ENCODE measurements at places on chromosomes 13 and 19. TPM values are rescaled to one million over a fixed set of nuclear protein-coding genes. Genes with fewer than 3 reads are reported as not detected.
A peak's percentile ranks its signal among the peaks of the same experiment; 100 is the strongest.

GRCh38 chr13:37797631-37798030 is 71.9 kb downstream of the TRPC4 start:
- no peak overlapping the region for H3K4me3 ChIP-seq
- DNase-seq, result no peak
- no peaks in the 10 kb centered on the region for H3K4me1 ChIP-seq
- no peaks in the 10 kb centered on the region for H3K27me3 ChIP-seq
- H3K36me3 ChIP-seq, result no peaks in the 10 kb centered on the region
- no peak overlapping the region for H3K27ac ChIP-seq

DNA sequence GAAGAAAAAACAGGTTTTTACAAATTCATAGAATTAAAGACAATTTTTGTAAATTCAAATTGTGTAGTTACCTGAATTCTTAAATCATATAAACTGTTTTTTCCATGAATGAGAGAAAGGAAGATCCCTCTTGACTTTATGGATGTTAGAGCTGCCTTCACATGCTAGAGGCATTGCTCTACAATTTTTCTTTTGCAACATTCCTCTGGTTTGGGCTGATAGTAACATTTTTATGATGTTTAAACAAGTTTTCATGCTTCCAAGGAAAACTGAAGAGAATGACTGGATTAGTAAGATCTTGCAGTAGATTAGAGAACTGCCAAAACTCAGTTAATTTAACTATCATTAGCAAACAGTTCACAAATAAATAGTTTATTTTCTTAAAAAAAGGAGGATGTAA is 250.6 kb downstream of the GPC6 start:
- no peak overlapping the region for H3K4me3 ChIP-seq
- H3K36me3 ChIP-seq, result no peaks in the 10 kb centered on the region
- H3K27ac ChIP-seq, result no peak overlapping the region
- H3K27me3 ChIP-seq, result no peaks in the 10 kb centered on the region
- DNase-seq, result no peak
- H3K4me1 ChIP-seq, result no peaks in the 10 kb centered on the region

- no peak for DNase-seq
- H3K4me1 ChIP-seq, result peaks cover 14% of the 10 kb centered on the region
- no peak overlapping the region for H3K4me3 ChIP-seq
- H3K36me3 ChIP-seq, result no peaks in the 10 kb centered on the region
- no peaks in the 10 kb centered on the region for H3K27me3 ChIP-seq
Observed at GRCh38 chr13:52452470-52452869, 2.0 kb upstream of the VPS36 start.

- no peaks in the 10 kb centered on the region for H3K4me1 ChIP-seq
- no peak overlapping the region for H3K4me3 ChIP-seq
- no peaks in the 10 kb centered on the region for H3K27me3 ChIP-seq
- no peaks in the 10 kb centered on the region for H3K36me3 ChIP-seq
Observed at GRCh38 chr19:12745166-12745897, 6.3 kb upstream of the BEST2 start.

DNA sequence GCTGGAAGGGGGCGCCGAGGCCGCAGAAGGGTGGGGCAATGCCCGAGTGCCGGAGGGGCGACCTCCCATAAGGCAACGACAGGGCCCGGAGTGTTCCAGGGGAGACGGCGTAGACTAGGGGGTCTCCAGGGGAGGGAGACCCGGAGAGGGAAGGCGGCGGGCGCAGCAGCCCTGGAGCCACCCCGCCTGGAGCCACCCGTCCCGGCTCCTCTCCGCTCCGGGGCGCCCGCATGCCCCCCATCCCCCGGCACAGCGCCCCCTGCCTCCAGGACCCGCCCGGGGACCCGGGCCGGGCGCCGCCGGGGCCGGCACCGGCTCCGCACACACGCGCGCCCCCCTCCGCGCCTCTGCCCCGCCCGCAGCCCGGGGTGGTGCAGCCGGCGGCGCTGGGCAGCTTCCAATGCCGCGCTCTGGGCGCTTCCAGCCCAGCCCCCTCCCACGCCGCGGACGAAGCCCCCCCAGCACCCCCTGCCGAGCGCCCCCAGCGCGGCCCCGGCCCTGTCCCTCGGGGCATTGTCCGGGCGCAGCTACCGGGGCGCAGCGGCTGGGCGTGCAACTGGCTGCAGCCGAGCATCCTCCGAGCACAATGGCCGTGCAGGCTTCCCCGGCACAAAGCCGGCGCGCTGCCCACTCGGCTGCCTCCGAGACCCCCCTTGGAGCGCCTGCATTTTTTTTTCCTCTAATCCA is 519 bp downstream of the PTPRS start:
- no peaks in the 10 kb centered on the region for H3K36me3 ChIP-seq
- peaks cover 15% of the 10 kb centered on the region for H3K4me1 ChIP-seq
- no peak for DNase-seq
- peak overlapping the region; percentile 55 for H3K4me3 ChIP-seq
- H3K27ac ChIP-seq, result no peak overlapping the region

GRCh38 chr19:51387924-51388389 is at the start of gene LIM2:
Gene LIM2, minus strand, starts transcription at chr19:51387974. Its CDS starts 531 bp downstream, at chr19:51387443.
- DNase-seq, result no peak
- no peaks in the 10 kb centered on the region for H3K36me3 ChIP-seq
- no peaks in the 10 kb centered on the region for H3K27me3 ChIP-seq
- H3K4me3 ChIP-seq, result no peak within 1 kb of the TSS
- no peak within 1 kb of the TSS for H3K27ac ChIP-seq

DNA sequence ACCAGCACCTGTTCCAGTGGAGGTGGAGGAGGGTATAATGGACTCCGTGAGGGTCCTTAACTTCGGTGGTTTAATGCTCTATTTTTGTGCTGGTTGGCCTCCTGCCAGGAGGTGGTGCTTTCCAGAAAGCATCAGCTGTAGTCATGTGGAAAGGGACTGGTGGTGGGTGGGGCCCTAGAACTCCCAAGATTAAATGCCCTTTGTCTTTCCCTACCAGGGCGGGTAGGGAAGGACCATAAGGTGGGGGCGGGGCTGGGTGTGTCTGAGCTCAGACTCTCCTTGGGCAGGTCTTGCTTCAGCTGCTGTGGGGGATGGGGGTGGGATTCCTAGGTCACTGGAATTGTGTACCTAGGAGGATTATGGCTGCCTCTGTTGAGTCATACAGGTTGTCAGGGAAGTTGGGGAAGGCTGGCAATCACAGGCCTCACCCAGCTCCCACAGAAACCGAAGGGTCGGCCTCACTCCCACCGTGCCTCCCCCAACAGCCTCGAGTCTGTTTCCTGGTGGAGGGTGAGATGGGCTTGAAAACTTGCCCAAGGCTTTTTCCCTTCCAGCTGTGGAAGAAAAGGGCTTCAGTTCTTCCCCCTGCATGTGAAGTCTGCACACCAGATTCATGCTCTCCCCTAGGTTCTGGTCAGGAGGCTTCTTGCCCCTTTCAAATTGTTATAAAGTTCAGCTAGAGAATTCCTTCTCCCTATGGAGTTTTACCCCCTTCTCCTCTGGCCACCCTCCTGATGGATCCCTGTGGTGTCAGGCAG is 60.3 kb upstream of the CLDN10 start:
- H3K36me3 ChIP-seq, result no peaks in the 10 kb centered on the region
- H3K4me1 ChIP-seq, result no peaks in the 10 kb centered on the region
- no peak overlapping the region for H3K4me3 ChIP-seq
- DNase-seq, result no peak
- H3K27ac ChIP-seq, result no peak overlapping the region

GRCh38 chr19:45973553-45974338 is at the start of gene NOVA2:
Gene NOVA2, minus strand, starts transcription at chr19:45973865. Its CDS starts 514 bp downstream, at chr19:45973351.
- no peak within 1 kb of the TSS for H3K27ac ChIP-seq
- no peaks in the 10 kb centered on the region for H3K36me3 ChIP-seq
- H3K4me3 ChIP-seq, result no peak within 1 kb of the TSS
- H3K4me1 ChIP-seq, result no peaks in the 10 kb centered on the region
- DNase-seq, result peak; percentile 19
- H3K27me3 ChIP-seq, result peaks cover 11% of the 10 kb centered on the region

DNA sequence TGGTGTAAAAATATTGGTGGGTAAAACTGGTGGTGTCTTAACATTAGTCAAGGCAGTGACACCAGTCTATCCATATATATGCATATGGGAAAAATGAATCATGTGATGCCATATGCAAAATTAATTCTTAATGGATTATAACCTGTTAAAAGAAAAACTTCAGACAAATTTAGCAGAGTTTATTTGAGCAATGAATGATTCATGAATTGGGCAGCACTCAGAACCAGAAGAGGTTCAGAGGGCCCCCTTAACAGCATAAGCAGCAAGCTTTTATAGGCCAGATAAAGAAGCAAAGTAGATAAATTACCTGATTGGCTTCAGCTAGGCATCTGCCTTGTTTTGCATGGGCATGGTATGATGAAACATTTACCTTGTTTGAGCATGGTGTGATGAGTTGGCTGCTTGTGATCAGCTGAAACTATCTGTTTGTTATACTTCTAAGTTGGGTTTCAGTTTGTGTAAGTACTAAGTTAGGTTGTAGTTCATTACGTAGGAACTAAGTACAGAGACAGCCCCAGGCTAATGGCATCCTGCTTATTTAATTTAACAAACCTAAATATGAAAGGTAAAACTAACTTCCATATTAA is 66.6 kb downstream of the DNAJC15 start:
- DNase-seq, result no peak
- H3K36me3 ChIP-seq, result peaks cover 3% of the 10 kb centered on the region
- no peaks in the 10 kb centered on the region for H3K27me3 ChIP-seq
- no peak overlapping the region for H3K27ac ChIP-seq
- peaks cover 10% of the 10 kb centered on the region for H3K4me1 ChIP-seq

DNA sequence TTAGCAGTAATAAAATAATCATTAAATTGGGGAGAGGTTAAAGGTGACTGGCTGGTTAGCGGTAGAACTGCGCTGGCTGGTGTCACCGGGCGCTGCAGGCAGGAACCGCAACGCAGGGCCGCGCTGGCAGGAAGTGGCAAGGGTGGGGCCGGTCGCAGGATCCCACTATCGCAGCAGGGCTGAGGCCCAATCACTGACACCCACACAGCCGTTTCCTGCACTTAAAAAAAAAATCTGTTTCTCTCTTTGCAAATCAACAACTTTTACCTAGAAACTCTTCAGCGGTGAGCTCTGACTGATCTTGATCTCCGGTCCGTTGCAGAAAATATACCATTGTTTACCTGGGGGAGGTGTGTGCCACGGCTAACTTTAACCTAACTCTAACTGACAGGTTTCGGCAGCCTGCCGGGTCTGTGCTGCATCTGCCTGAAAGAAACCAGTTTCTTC is 46.9 kb downstream of the KLF2 start:
- no peaks in the 10 kb centered on the region for H3K27me3 ChIP-seq
- DNase-seq, result peak; percentile 79
- peak overlapping the region; percentile 3 for H3K4me3 ChIP-seq
- peaks cover 62% of the 10 kb centered on the region for H3K4me1 ChIP-seq
- peak overlapping the region; percentile 81 for H3K27ac ChIP-seq

DNA sequence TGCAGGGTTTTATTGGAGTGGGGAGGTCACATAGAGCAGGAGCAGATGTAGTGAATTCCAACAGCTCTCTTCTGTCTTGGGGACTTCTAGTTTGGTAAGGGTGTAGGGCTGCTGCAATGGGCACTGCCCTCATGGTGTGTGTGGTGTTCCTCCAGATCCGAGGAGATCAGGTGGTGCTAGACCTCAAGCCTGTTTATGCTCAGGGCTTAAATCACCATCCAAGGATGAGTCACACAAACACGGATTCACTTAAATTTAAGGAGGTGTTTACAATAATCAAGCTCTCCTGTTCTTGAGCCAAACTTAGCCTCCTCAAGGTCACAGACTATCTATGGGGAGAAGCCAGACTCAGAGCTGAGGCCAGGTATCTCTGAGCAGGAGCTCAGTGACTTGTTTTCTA is 23.0 kb downstream of the HS6ST3 start:
- H3K36me3 ChIP-seq, result no peaks in the 10 kb centered on the region
- H3K27ac ChIP-seq, result no peak overlapping the region
- H3K27me3 ChIP-seq, result no peaks in the 10 kb centered on the region
- H3K4me1 ChIP-seq, result no peaks in the 10 kb centered on the region

DNA sequence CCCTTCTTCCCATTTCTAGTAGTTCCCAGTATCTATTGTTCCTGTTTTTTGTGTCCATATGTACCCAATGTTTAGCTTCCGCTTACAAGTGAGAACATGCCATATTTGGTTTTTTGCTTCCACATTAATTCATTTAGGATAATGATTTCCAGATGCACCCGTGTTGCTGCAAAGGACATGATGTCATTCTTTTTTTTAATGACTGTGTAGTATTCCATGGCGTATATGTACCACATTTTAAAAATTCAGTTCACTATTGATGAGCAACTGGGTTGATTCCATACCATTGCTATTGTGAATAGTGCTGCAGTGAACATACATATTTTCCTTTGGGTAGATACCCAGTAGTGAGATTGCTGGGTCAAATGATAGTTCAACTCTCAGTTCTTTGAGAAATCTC is 50.5 kb downstream of the DLEU7 start:
- H3K27ac ChIP-seq, result no peak overlapping the region
- no peaks in the 10 kb centered on the region for H3K27me3 ChIP-seq

- peak overlapping the region; percentile 99 for H3K27ac ChIP-seq
- H3K4me3 ChIP-seq, result peak overlapping the region; percentile 83
- H3K36me3 ChIP-seq, result peaks cover 14% of the 10 kb centered on the region
- H3K27me3 ChIP-seq, result no peaks in the 10 kb centered on the region
Observed at GRCh38 chr19:17402982-17403855, 2.2 kb downstream of the BST2 start.

DNA sequence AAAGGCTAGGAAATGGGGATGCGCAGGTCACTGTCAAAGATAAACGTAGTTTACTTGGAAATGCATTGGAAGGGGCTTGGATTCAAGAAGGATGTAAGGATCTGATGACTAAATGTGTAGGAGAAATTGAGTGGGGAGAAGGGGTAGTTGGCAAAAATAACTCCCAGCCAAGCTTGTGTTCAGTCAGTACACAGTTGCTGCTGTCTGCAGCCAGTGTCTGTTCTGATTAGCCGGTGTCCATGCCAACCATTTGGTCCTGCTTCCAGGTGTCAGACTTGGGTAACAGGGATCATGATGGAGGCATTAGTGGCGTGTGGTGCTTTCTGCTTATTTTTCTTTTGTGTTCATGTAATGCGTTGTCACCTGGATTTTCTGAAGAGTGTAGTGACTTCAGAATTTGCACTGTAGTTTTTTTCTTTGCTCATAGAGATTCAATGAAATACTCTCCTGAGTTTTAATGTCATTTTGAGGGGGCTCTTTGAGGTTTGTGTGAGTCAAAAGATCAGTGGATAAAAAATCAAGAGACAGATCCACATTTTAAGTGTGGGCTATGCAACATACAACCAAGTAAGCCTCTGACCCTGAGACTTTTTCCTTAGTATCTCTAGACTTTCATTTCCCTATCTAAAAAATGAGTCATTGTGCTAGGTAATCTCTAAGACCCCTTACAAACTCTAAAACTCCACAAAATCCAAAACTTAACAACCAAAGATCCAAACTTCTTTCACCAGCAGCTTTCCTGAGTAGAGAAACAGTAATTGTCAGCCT is 103.9 kb downstream of the WDFY2 start:
- H3K27me3 ChIP-seq, result no peaks in the 10 kb centered on the region
- H3K4me3 ChIP-seq, result no peak overlapping the region

GRCh38 chr13:85031771-85032170 is 767.4 kb downstream of the SLITRK6 start:
- no peaks in the 10 kb centered on the region for H3K27me3 ChIP-seq
- DNase-seq, result no peak
- H3K4me1 ChIP-seq, result no peaks in the 10 kb centered on the region

- H3K27me3 ChIP-seq, result no peaks in the 10 kb centered on the region
- H3K4me1 ChIP-seq, result no peaks in the 10 kb centered on the region
- H3K36me3 ChIP-seq, result peaks cover 28% of the 10 kb centered on the region
- H3K4me3 ChIP-seq, result no peak overlapping the region
- no peak for DNase-seq
Observed at GRCh38 chr19:56099638-56100539, 21.2 kb downstream of the ZNF787 start.

Gene DZIP1
- total RNA-seq, result 1.2 TPM

Gene MAB21L1
- total RNA-seq, result not detected

Gene SIGLECL1
- not detected for total RNA-seq

Gene CNN1
- total RNA-seq, result 0.48 TPM

Gene SPRED3
- total RNA-seq, result 1.2 TPM

Gene ADM5
- 4.5 TPM for total RNA-seq

Gene URAD
- not detected for total RNA-seq

Gene ACP5
- total RNA-seq, result 43.6 TPM

Gene ZNF575
- 1.2 TPM for total RNA-seq

Gene P2RY11
- 42.0 TPM for total RNA-seq

All from GM12878 (cell line).